ENCODE measurements at places on chromosomes 1 and 21. TPM values are rescaled to one million over a fixed set of nuclear protein-coding genes. Genes with fewer than 3 reads are reported as not detected.

The SPRR4 gene
- total RNA-seq, result not detected

The PCSK9 gene
- not detected for total RNA-seq

The PLA2G2F gene
- total RNA-seq, result not detected

The HPCA gene
- total RNA-seq, result not detected

The RNF186 gene
- total RNA-seq, result not detected

The ZNF593OS gene
- not detected for total RNA-seq

The DENND2C gene
- 1.9 TPM for total RNA-seq

The ADORA3 gene
- not detected for total RNA-seq
